Activated T-helper 17 cell treated with anti-CD3 and anti-CD28 coated beads, Interleukin-2, amount 50 U/mL, for 72 hours (primary cell): ENCODE measurements at places on chromosomes 1 and 21.

DNA sequence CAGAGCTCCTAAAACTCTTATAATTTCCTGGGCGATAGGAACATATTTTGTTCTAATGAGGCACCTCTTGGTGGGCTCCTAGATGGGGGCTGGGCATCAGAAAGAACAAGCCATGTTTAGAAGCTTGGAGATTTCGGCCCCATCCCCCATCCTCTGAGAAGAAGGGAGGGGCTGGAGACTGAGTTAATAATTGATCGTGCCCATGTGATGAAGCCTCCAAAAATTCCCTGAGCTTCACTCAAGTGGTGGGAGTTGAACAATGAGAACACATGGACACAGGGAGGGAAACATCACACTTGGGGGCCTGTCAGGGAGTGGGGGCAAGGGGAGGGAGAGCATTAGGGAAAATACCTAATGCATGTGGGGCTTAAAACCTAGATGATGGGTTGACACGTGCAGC is 18.1 kb downstream of the C1orf115 start:
- ATAC-seq, result no peak

GRCh38 chr1:223248001-223248769 is 105.1 kb upstream of the TLR5 start:
- ATAC-seq, result peak; percentile 37

DNA sequence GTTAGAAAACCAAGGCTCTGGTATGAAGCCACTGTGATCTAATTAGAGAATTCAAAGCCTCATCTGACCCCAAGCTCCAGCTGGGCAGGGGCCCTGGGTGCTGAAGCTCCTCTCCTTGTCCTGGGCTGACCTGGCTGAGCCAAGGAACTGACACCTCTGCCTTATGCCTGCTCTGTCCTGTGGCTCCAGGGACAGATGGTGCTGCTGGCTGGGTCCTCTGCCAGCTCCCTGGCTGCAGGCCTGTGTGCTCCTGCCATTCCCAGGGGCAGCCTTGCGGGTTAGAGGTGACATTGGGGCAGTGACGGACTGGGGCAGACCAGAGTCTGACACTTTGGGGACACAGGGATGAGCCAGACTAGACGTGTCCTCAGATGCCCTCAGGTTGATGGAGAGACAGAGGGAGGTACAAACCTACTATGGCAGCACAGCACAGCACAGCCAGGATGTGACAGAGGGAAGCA is 11.8 kb downstream of the ACOT11 start:
- ATAC-seq, result no peak

- no peak for ATAC-seq
Measured at GRCh38 chr1:194846488-194846887, 1660.1 kb upstream of the B3GALT2 start.

GRCh38 chr21:46054451-46054881 is 43.4 kb upstream of the COL6A2 start:
- no peak for ATAC-seq

GRCh38 chr1:211574705-211575104 is 4.3 kb downstream of the SLC30A1 start:
- ATAC-seq, result no peak

GRCh38 chr21:32592929-32593502 is 7.7 kb upstream of the TCP10L start:
- no peak for ATAC-seq

GRCh38 chr1:31509124-31510072 is 66.9 kb upstream of the TINAGL1 start:
- ATAC-seq, result no peak

- ATAC-seq, result peak; percentile 67
Measured at GRCh38 chr1:110765640-110766335, 91.0 kb upstream of the KCNA3 start.

DNA sequence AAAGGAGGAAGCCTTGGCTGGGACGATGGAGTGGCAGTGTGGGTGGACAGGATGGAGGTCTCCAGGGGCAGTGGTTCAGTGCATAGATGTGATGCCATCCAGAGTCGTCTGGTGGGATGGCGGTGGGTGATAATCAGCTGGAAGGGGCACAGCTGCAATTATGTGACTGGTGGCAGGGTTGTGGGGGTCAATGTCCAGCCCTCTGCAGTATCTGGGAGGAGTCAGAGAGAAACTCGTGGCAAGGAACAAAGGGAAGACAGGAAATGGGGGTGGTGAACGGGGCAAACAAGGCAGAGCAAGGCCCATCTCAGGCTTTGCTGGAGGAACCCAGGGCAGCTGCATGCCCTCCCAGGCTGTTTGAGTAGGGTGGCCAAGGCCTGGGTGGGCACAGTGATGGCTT is 118.3 kb upstream of the USP24 start:
- no peak for ATAC-seq
